ENCODE measurements at places on chromosomes 7 and 10.

- no peak for DNase-seq
Observed at GRCh38 chr10:5500162-5500670, 846 bp upstream of the CALML5 start.

DNA sequence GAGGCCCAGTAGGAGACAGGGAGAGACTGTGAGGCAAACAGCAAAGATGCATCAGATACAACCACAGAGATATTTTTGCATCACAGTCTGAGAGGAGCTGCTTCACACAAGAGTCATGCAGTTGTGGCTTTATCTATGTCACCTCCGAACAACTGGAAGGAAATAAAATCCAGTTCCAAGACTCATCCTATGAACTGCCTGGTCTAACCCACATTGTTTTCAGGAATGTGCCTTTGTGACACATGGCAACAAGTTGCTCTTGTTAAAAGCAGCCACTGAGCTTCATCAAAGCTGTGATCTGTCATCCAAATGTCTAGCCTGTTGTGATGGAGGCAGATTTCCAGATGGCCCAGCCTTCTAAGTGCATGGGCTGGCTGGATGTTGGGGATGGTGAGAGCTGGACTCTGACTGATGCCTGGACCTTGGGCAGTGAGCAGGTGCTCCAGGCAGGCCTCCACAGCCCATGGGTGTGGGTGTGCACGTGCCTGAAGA lies 255.0 kb downstream of the BMPER start:
- no peak for DNase-seq

- no peak for DNase-seq
Observed at GRCh38 chr10:133196221-133196915, 33.6 kb upstream of the UTF1 start.

- DNase-seq, result no peak
Observed at GRCh38 chr10:88388324-88388723, 194.8 kb downstream of the RNLS start.

DNA sequence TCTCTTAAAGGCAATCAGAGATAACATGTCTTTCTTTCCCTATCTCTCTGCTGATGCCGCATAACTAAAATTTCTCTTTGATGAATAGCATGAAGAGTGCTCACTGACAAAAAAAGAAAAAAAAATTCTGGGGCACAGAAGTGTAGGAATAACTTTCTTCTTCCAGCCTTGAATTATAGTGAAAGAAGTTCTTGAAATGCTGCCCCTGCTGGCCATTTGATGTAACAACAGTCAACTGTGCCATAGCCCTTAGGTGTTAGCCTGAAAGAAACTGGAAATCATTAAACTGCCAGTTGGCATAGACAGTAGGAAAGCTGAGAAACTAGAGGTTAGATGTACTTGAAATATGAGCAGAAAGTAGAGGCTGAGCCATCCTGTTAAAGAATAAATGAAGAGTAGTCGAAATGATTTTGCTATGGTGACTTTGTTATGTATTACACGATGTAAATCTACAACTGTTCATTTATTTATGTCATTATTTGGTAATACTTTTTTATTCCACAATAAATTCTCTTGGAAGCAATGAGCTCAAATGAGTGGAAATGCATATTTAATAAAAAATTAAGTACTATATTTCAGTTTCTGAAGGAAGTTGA lies 48.3 kb upstream of the FAM171A1 start:
- DNase-seq, result no peak

DNA sequence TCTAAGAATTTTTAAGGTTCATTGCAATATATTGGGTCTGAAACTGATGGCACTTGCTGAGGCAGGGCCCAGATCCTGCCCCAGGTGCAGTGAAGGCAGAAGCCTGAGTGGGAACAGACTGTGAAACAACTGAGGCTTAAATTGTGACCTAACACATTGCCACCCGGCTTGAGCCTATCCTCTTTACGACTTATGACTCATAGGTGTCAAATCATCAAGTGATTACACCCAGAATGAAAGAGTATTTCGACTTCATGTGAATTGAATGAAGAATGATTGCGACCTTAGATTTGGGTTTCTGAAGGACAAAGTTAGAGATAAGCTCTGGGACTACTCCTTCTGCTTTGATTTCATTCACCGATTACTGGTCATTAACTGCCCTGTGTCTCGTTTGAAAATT lies 200.9 kb downstream of the CREB5 start:
- DNase-seq, result no peak

- DNase-seq, result no peak
Observed at GRCh38 chr7:81370822-81371221, 399.0 kb downstream of the HGF start.

DNA sequence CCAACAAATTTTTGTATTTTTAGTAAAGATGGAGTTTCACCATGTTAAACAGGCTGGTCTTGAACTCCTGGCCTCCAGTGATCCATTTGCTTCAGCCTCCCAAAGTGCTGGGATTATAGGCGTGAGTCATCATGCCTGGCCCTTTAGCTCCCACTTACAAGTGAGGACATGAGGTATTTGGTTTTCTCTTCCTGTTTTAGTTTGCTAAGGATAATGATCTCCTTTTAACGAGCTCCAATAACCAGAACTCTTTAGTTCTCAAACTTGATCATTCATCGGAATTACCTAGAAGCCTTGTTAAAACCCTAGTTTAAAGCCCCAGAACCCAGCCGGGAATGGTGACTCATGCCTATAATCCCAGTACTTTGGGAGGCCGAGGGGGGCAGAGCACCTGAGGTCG lies 481.4 kb downstream of the TYW1 start:
- DNase-seq, result no peak

GRCh38 chr10:18136073-18136791 lies 4.0 kb upstream of the CACNB2 start:
- DNase-seq, result no peak

- DNase-seq, result no peak
Observed at GRCh38 chr10:58885146-58885545, 291.3 kb upstream of the PHYHIPL start.

GRCh38 chr7:4556868-4557793 lies 125.0 kb upstream of the FOXK1 start:
- no peak for DNase-seq

GRCh38 chr10:69856601-69857166 lies 55.0 kb downstream of the COL13A1 start:
- no peak for DNase-seq

- DNase-seq, result no peak
Observed at GRCh38 chr10:101607124-101607523, 19.0 kb downstream of the DPCD start.

DNA sequence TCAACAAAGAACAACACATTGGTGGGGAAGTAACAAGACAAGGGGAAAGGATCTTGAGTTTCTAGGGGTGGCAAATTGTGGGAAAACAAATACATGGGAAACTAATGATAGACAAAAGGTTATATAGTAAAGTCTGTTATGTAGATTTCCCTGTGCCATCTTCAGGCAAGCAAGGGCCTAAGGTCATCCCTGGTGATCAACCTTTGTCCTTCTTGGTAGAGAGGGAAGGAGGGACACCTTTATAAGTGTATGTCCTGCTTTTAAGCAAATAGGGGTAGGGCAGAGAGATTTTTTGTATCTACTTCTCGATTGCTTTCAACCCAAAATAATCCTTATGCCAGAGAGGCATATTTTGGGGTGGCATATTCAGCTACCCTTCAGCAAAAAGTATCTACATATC lies 11.8 kb upstream of the ACTA2 start:
- no peak for DNase-seq

- DNase-seq, result no peak
Observed at GRCh38 chr7:159032322-159032721, 112.3 kb downstream of the VIPR2 start.

DNA sequence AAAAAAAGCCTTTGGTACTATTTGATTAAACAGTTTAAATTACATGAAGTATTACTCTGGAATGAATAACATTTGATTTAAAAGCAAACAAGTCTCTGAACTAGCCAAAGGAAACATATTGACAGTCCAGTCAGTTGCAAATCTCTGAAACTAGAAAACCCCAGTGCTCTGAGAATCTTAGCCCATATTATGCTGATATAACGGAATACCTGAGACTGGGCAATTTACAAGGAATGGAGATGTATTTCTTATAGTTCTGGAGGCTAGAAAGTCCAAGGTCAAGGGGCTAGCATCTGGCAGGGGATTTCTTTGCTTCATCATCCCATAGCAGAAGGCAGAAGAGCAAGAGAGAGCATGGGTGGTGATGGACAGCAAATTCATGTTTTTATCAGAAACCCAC lies 21.7 kb upstream of the FKBP9 start:
- DNase-seq, result no peak

DNA sequence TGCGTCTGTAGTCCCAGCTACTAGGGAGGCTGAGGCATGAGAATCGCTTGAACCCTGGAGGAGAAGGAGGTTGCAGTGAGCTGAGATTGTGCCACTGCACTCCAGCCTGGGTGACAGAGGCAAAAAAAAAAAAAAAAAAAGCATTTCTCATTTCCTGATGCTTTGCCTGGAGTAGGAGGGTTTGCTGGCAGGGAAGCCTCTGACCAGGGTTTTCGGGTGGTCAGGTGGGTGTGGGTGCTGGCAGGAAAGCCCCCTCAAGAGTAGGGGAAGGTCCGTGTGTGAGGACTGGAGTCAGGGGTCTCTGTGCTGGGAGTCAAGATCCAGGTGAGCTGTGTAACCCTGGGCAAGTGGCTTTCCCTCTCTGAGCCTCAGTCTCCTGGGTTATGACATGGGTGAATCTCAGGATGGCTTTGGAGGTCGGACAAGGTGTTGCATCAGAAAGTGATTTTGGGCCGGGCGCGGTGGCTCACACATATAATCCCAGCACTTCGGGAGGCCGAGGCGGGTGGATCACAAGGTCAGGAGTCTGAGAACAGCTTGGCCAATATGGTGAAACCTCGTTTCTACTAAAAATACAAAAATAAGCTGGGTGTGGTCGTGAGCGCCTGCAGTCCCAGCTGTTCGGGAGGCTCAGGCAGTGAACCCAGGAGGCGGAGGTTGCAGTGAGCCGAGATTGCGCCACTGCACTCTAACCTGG lies 3.2 kb downstream of the AMZ1 start:
- no peak for DNase-seq

DNA sequence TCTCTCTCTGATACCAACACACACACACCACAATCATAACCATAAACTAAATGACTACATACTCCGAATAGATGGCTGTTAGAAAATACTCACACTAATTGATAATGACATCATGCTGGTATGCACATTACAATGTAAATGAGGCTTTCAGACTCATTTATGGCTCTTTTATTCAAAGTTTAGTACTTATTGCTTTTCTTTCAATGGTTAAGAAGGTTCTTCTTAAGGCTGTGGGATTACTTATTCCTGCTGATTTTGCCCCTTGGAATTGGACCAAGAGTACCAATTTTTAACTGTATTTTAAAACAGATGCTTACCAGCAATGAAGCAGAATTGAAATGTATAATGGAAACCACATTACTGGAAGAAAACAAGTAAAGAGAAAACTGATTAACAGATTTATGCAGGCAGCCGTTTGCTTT lies 20.6 kb upstream of the CABCOCO1 start:
- no peak for DNase-seq

- DNase-seq, result no peak
Observed at GRCh38 chr10:70479165-70479581, 606 bp downstream of the PALD1 start.

DNA sequence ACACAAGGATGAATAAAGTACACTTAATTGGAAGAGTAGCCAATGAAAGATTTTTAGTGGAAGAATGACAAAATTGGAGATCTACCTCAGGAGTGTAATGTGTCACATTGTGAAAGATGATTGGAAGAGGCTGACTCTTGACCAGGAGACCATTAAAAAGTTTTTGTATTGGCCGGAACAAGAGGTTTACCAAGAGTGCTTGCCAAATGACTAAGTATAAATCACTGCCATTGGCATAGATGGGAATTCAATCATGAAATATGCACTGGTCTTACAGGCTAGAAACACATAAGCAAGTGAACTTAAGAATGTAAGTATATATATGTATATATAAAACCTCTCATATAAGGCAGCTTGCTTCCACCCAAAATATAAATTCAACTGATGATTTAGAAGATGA lies 58.7 kb upstream of the TFEC start:
- no peak for DNase-seq

- DNase-seq, result no peak
Observed at GRCh38 chr10:98314532-98315284, 46.7 kb upstream of the LOXL4 start.

DNA sequence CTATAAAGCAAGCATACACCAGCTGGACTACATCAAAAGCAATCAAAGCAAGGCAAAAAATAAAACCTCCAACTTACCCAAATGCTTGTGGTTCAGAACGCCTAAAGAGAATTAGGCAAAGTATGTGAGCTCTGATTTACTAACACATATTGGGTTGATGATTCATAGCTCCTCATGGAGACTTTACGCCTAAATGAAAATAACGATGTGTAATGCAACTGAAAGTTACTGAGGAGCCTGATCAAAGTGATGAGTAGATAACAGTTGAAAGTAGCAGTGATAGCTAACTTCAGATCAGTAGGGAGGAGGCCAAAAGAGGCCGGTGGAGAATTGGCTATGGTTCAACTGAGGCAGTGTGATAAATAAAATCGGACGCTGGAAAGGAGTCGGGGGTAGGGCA lies 85.0 kb downstream of the MPP7 start:
- no peak for DNase-seq

DNA sequence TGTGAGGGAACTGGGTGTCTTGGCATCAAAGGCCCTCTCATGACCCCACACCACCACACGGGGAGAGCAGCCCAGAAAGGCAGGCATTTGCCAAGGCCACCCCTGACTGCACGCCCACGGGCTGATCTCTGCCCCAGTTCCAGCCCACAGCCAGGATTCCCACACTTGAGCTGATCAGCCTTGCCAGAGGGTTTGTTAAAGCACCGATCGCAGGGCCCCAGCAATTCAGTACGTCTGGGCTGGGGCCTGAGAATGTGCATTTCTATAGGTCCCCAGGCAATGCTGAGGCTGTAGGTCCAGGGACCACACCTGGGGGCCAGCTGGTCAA lies 103.9 kb downstream of the TNS3 start:
- DNase-seq, result no peak

DNA sequence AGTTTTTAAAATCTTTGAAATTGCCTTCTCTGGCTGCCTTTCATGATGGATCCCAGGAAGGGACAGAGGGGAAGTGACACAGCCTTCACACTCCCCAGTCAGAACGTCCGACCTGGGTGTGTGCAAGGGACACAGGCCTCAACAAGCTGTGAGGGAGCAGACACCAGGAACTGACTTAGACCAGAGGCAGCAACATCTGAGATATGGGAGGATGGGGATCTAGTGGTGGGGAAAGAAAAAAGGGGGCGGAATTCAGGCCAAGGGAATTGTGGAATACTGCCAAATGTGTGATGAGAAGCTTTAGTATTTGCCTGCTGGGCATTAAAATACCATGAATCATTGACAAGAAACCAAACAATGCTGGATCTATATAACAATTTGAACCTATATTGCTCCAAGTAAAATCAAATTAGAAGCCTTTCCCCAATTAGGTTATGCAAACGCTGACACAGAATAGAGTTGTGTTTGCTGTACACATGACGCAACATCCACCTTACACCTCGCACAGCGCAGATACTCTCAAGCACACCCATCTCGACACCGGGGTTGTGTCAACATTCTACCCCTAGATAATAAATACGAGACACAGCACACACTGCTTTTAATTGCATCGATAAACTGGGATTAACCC lies 17.2 kb upstream of the MNX1 start:
- no peak for DNase-seq

- DNase-seq, result no peak
Observed at GRCh38 chr10:62972103-62972502, 155.9 kb upstream of the EGR2 start.

GRCh38 chr10:24791084-24791726 lies 67.5 kb upstream of the ARHGAP21 start:
- no peak for DNase-seq

- no peak for DNase-seq
Observed at GRCh38 chr7:155489862-155490696, 32.1 kb downstream of the EN2 start.
